ENCODE measurements at places on chromosomes 3 and 15.

DNA sequence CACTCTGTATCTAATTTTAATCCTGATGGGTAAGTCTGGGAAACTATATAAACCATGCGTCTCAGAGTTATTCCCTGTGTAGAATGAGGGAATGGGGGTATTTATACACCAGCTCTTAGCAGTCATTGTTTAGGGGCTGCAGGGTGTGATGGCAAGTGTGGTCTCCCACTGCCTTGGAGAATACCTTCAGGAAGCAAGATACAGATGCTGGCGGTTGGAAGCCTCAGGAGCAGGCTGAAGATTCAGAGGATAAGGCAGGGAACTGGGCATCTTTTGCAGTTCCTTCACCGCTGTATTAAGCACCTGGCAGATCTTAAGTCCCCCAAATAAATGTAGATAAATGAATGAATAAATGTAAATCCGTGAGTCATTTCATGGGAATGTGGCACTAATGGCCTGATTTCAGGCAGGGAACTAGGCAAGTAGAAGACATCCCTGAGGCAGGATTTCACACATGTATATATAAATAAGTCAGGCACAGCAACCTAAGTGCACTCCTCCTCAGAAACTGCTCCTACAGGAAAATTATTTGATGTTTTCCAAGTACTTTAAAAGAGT, 209.2 kb upstream of the GADL1 start:
- no peak for DNase-seq

GRCh38 chr15:74897300-74897701, 7.5 kb downstream of the MPI start:
- DNase-seq = no peak

DNA sequence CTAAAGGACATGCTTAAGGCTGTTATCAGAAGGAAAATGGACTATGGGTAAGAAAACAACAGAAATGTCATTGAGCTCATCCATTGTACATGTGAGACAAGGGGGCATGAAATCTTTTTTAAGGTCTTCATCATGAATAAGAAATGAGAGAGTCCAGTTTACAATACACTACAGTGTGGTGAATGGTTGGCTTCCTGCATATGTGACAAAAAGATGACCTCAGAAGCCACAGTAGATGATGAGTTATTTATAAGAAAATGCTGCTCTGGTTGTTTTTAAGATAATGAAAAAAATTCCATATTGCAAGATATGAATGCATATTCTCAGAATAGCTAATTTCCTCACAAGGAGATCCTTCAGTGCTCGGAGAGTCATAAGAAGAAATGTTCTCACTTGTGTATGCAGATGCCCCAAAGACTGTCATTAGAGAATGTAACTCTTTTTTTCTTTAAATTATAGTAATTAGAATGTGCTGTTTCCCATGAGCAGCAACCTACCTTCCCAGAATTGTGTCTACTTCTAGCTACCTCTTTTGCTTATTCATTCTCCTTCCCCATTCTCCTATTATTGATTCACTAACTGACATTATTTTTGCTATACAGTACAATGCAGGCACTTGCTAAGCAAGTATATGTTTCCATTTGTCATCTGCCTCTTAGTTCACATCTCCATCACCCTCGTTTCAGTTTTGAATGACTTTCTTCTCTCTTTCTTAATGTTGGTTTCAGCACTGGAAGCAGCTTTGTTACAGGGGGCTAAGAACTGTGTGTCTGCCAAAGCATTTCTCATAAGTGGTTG, 152.0 kb upstream of the PEX5L start:
- no peak for DNase-seq

GRCh38 chr15:85383470-85384148, 3.2 kb downstream of the AKAP13 start:
- DNase-seq = no peak

DNA sequence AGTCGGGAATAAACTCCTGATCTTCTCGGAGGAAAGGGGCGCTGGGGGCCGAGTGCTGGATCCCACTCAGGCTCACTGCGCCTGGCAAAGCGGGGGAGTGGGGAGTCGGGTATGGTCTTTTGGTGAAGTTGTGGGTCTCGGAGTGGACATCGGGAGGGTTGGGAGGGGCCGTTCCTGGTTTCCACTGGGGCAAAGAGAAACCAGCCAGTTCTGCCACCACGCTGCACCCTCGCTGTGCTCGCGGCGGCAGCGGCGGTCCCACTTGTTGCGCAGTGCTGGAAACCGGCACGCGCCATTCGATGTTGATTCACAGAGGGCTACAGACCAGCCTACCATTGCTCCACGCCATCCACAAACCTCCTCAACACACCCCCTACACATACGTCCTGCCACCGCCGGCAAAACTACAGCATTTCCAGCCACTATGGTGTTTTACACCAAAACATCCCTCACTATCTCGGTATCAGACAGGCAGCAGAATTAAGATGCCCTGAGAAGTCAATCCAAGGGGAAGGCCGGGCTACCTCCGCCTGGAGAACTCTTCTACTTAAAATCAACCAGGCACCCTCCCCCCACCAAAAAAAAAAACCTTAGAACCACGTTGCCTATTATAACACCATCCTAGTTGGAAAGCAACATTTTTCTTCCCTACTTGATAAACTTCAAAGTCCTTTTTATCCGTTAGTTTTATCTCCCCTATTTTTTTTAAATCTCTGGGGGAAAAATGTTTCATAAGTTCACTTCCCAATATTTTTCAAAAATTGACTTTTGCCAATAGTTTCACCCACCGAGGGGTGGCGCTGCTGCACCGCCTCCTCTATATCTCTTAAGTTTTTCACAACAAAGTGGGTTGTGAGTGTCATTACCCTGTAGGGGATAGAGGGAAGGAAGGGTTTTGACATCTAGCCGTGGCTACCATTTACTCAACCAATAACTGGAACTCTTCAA, 3.6 kb downstream of the BCL6 start:
- DNase-seq = peak; percentile 61

- DNase-seq = no peak
These were observed 51.4 kb upstream of the CTSH start for GRCh38 chr15:78995921-78996893.

DNA sequence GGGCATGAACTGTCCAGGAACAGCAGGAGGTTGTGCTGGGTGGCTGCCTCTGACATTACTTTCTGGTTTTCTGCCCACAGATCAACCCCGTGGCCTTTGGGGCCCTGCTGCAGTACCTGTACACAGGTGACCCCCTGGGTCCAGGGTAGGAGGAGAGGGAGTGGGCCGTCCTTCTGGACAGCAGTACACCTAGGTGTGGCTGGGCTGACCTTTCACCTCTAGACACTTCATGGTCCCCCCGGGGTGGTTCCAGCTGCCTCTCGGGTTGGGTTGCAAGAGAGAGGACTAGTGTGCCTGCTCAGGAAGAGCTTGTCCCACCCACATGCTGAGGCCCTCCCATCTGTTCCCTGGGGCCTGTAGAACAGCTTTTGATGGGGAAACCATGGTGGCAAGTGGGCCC, 3.7 kb downstream of the ABTB1 start:
- DNase-seq = no peak

- no peak for DNase-seq
These were observed 28.1 kb downstream of the CCRL2 start for GRCh38 chr3:46435081-46435726.

DNA sequence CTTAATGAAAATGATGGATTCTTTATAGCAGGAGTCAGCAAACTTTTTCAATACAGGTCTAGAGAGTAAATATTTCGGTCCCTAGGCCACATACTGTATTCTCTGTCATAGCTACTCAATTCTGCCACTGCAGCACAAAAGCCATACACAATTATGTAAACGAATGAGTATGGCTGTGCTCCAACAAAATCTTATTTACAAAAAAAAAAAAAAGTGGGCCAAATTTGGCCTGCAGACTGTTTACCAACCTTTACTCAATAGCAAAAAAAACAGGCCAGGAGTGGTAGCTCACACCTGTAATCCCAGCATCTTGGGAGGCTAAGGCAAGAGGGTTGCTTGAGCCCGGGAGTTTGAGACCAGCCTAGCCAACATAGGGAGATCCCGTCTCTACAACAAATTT, 41.1 kb downstream of the TTBK2 start:
- peak; percentile 36 for DNase-seq

- no peak for DNase-seq
These were observed 243.1 kb downstream of the MECOM start for GRCh38 chr3:169420429-169420828.

DNA sequence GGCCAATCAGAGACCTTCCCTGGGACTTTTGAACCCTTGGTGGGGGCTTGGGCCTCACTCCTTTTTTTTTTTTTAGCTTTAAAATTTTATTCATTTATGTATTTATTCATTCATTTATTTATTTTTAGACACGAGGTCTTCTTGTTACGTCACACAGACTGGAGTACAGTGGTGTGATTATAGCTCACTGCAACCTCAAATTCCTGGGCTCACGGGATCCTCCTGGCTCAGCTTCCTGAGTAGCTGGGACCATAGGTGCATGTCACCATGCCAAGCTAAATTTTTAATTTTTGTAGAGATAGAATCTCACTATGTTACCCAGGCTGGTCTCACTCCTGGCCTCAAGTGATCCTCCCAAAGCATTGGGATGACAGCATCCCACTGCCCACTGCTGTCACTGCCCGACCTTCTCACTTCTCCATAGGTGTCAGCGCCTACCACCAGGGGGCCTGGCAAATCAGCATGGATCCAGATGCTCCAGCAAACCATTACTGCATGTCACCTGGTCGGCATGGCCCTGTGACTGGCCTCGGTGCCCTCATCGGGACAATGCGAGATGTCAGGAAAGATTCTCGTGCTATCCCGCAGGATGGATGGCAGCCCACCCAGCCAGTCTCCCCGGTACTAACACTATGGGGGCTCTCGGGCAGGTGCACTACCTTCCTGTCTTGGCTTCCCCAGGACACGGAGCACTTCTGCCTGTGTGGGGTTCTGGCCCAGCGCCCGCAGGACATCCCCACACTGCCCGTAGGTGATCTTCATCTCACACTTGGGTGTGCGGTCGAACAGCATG, 3.0 kb downstream of the MYL3 start:
- DNase-seq = peak; percentile 5

GRCh38 chr15:78049691-78050440, 27.6 kb downstream of the TBC1D2B start:
- DNase-seq = no peak

GRCh38 chr3:194485881-194486539, 792 bp downstream of the ATP13A3 start:
- DNase-seq = peak; percentile 83

DNA sequence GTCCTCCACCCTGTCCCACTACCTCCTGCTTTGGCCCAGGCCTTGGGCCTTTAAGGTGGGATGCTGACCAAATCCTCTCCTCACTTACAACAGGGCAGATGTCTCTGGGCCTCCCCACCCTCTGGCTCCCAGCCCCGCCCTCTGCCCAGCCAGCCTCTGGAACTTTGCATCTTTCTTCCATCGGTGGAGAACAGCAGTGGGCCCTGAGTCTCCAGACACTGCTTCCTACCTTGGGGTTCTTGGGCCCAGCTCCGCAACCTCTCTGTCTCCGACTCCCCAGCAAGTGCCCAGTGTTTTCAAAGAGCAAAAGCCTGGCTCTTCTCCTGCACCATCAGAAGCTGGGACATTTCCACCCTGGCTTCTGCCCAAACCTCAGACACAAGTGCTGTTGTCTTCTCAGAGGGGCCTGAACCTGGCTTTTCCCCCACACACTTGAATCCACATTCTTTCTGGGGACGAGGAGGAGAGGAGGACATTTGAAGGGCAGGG, 33.1 kb downstream of the MRAS start:
- no peak for DNase-seq

GRCh38 chr15:77733579-77734300, 101.0 kb upstream of the LINGO1 start:
- DNase-seq = no peak

GRCh38 chr3:147937891-147938290, 528.7 kb downstream of the ZIC1 start:
- DNase-seq = no peak

- DNase-seq = no peak
These were observed 102.5 kb upstream of the ROBO1 start for GRCh38 chr3:79870313-79870620.

DNA sequence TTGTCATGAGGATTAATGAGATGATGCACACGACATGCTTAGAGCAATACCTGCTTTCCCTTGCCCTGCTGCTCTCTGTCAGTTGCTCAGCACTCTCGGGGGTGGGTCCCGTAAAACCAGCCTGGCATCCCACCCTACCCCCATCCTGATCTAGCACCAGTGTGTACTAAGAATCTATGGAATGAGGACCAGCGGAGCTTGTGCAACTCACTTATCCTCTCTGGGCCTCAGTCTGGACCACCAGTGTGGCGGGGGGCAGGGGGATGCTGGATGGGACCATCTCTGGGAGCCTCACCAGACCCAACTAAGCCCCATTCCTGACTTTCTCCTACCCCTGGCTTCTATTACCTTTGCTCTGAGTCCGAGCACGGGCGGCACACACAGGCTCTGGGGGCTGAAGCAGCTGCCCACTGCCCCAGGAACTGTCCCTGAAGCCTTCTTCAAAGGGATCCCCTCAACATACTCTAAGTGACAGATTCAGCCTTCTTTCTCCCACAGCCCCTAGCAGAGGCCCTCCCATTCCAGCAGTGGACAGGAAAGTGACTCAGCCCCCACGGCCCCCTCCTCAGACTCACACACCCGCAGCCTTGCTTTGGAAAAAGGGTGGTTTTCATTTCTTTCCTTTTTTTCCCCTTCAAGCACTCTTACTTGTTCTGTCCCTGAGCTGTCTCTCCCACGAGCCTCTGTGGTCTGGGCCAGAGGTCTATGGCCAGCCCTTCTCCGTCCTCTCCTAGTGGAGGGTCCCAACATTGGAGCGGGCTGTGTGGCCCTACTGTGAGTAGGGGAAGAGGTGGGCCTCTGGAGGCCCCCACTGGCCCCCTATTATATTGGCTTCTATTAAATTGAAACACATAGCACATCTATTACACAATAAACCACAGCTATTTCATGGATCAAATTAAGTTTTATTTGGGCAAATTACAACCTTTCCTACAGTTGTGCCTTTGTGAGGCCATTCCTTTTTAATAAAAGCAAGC, 100.3 kb downstream of the SMAD6 start:
- DNase-seq = no peak

- no peak for DNase-seq
These were observed 2.0 kb downstream of the SAMD7 start for GRCh38 chr3:169913323-169913722.

- DNase-seq = no peak
These were observed 117.3 kb upstream of the SLC7A14 start for GRCh38 chr3:170703121-170703588.

DNA sequence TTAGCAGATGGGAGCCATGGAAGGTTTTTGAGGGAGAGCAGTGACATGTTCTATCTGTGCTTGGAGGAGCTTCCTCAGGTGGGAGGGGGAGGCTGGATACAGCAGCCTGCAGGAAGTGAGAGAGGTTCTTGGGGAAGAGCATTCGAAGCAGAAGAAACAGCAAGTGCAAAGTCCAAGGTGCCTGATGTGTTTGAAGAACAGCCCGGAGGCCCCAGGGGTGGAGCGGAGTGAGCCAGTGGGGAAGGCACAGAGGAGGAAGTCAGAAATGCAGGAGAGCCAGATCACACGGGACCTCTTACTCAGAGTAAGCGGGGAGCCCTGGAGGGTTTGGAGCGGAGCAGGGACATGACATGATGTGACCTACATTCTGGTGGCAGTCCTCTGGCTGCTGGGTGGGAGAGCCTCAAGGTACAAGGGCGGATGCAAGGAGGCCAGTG, 10.8 kb downstream of the ITGA11 start:
- no peak for DNase-seq

DNA sequence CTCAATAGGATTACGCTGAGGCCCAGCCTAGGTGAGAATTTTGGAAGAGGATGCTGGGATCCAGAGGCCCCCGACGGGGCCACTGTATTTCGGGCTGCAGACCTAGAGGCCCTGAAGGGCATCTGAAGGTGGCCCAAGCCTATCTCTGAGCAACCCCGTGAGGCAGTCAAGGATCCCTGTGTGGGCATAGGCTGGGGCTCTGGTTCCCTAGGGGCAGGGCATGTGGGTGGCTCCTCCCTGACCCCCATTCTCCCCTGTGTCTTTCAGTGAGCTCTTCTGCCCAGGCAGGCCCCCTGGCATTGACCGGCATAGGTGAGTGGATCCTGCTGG, 216.0 kb downstream of the SNRPN start:
- DNase-seq = no peak
